HT1080 (cell line): ENCODE measurements at places on chromosomes 11 and 22. TPM values are rescaled to one million over a fixed set of nuclear protein-coding genes. Genes with fewer than 3 reads are reported as not detected.

The FBXO3 gene
- 18.6 and 22.0 TPM in 2 replicates for total RNA-seq

The OR52H1 gene
- not detected in 2 replicates for total RNA-seq

The CFAP300 gene
- total RNA-seq: 0.05 and 0.57 TPM in 2 replicates

The MRGPRX3 gene
- 0.60 and 0.93 TPM in 2 replicates for total RNA-seq

The MMP8 gene
- total RNA-seq: 0.10 and 0.37 TPM in 2 replicates

The OVCH2 gene
- total RNA-seq: not detected in 2 replicates

The ACTN3 gene
- not detected in 2 replicates for total RNA-seq

The KCNE3 gene
- not detected in 2 replicates for total RNA-seq

The KCNC1 gene
- total RNA-seq: 0.10 TPM in 1 of 2 replicates, not detected in the other

The SMC1B gene
- total RNA-seq: not detected in 2 replicates

The LGR4 gene
- 6.6 and 9.0 TPM in 2 replicates for total RNA-seq
